ENCODE measurements at places on chromosomes 13 and 19.
A peak's percentile ranks its signal among the peaks of the same experiment; 100 is the strongest.

DNA sequence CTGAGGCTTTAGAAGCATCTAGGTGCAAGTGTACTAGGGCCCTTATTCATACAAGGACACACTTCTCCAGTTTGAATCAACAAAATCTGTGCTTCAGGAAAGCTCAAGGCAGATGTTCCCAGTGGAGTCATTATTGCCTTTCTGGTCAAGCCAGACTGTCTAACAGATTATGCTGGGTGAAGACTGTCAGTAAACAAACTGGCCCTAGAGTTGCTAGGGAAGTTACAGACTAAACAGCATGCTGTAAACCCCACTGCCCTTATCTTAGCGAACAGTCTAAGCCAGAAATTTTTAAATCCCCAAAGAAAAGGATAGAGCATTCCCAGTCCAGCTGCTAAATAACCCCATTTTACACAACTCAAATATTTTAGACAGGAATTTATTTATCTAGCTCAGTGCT lies 1701.3 kb upstream of the PRR20A start:
- H3K4me1 ChIP-seq, result no peaks in the 10 kb centered on the region
- DNase-seq, result no peak
- no peak overlapping the region for H3K4me3 ChIP-seq
- H3K36me3 ChIP-seq, result no peaks in the 10 kb centered on the region
- H3K27ac ChIP-seq, result no peak overlapping the region

- H3K27ac ChIP-seq, result peak overlapping the region; percentile 72
These were observed 17.5 kb upstream of the NANOS3 start for GRCh38 chr19:13859361-13859880.

DNA sequence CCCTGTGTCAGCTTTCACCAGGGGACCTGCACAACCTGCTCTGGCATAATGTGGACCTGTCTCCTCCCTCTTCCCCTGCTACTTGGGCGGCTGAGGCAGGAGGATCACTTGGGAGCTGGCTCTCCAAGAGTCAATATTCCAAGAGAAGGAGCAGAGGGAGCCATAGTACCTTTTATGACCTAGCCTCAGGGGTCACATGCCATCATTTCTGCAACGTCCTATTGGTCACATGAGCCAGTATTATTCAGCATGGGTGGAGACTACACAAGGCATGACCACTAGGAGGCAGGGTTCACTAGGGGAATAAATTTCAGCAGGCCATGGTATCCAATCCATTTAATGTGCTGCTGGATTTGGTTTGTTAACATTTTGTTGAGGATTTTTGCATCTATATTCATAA lies 12.0 kb upstream of the SHFL start:
- no peaks in the 10 kb centered on the region for H3K36me3 ChIP-seq
- no peaks in the 10 kb centered on the region for H3K4me1 ChIP-seq
- peak; percentile 81 for DNase-seq
- H3K27ac ChIP-seq, result no peak overlapping the region

- no peak overlapping the region for H3K27ac ChIP-seq
- H3K4me3 ChIP-seq, result no peak overlapping the region
- H3K4me1 ChIP-seq, result no peaks in the 10 kb centered on the region
These were observed 22.5 kb upstream of the NFIC start for GRCh38 chr19:3343619-3344502.

DNA sequence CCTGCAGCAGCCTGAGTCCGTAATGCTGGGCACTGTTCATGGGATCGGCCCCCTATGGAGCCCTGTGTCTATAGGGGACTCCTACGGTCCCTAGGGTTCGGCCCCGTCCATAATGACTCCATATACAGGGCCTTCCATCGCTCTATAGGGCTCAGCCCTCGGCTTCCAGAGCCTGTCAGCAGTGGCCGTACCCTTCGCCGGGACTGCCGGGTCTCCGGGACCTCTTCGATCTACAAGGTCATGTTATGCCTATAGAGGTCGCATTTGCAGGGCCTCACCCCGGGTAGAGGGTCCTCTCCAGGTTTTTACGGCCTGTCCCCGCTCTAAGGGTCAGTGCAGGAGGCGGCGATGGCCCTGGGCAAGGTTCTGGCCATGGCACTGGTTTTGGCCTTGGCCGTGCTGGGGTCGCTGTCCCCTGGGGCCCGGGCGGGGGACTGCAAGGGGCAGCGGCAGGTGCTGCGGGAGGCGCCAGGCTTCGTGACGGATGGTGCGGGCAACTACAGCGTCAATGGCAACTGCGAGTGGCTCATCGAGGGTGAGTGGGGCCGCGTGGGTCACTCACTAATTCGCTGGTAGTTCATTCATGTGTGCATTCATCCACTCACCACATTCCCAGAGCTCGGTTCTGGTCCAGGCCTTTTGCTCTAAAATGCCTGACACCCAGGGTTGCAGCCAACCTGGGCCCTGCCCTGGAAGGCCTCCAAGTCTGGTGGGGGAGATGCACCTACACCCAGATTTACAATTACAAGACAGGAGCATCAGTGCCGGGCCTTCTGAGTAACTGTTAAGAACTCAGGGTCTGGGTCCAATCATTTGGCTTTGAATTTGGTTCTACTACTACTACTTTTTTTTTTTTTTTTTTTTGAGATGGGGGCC lies 699 bp downstream of the MEGF8 start:
- DNase-seq, result peak; percentile 80
- H3K27ac ChIP-seq, result peak overlapping the region; percentile 87
- H3K27me3 ChIP-seq, result peaks cover 24% of the 10 kb centered on the region
- peaks cover 16% of the 10 kb centered on the region for H3K4me1 ChIP-seq

DNA sequence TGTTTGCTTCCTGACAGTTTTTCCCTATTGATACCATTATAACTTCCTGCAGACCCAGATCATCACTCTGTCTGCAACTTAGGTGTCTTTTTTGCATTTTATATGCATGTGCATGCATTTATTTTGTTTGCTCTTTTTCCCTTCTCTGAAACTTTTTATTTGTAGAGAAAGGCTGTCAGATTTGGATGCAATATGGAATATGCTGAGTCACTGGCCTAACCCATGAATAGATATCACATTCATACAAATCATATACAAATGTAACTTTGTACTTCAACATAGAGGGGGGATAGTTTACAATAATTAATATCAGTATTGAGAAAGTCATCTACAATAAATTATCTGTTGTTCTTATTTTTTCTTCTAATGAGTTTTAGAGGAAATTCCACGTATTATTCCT lies 1465.0 kb downstream of the EFNB2 start:
- DNase-seq, result no peak
- no peak overlapping the region for H3K4me3 ChIP-seq
- H3K27ac ChIP-seq, result no peak overlapping the region
- H3K4me1 ChIP-seq, result no peaks in the 10 kb centered on the region
- no peaks in the 10 kb centered on the region for H3K27me3 ChIP-seq

- H3K36me3 ChIP-seq, result peaks cover 12% of the 10 kb centered on the region
- H3K4me1 ChIP-seq, result peaks cover 15% of the 10 kb centered on the region
- no peak overlapping the region for H3K27ac ChIP-seq
- no peaks in the 10 kb centered on the region for H3K27me3 ChIP-seq
- H3K4me3 ChIP-seq, result no peak overlapping the region
These were observed 5.5 kb downstream of the PIK3R2 start for GRCh38 chr19:18158467-18158866.

DNA sequence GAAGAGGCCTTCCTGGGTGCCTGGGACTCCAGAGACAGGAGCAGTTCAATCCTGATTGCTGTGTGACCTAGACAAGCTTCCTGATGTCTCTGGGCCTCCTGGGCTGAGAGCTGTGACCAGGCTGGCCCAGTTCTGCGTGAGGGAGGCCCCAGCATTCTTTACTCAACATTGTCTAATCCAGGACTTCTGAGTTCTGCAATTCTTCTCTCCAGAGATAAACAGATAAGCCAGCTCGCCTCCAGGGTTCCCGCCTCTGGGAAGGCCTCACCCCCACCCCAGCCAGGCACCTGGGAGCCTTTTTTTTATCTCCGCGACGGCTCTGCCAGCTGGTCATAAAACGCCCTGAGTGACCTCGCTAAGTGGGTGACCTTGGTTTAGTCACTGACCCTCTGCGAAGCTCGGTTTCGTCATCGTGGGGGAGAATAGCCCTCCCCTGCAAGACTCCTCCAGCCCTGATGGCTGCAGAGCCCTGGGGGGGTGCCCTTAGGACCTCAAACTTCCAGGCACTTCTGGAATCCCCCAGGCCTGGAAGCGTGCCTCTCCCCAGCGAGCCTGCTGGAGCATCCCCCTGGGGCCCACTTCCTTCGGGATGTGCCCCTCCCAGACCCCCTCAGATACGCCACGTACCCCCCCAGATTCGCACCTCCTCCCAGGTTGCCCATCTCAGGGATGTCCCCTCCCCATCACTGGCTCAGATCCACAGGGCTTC lies 1.9 kb downstream of the SULT2B1 start:
- H3K4me3 ChIP-seq, result no peak overlapping the region
- H3K27me3 ChIP-seq, result peaks cover 2% of the 10 kb centered on the region
- H3K27ac ChIP-seq, result no peak overlapping the region
- peaks cover 2% of the 10 kb centered on the region for H3K4me1 ChIP-seq
- no peaks in the 10 kb centered on the region for H3K36me3 ChIP-seq

DNA sequence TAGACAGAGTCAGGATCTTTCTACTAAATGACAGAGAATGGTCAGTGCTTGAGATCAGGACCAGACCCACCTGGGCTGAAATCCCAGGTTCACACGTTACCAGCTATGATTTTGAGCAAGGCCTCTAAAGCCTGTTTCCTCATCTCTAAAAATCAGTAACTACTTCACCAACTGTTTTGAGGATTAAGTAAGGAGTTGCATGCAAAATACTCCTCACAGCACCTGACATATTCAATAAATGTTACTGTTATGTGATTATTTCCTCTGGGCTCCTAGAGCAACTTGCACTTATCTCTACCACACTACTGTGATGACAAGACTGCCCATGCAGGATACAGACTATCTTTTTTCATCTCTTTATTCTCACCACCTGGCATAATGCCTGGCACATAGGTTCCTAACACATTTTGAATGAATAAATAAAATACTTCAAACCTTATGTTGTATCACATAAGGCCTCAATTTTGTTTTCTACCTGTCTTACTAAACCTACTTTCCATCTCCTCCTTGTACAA lies 1.8 kb downstream of the KATNAL1 start:
- H3K4me3 ChIP-seq, result peak overlapping the region; percentile 10
- DNase-seq, result peak; percentile 54
- H3K27ac ChIP-seq, result no peak overlapping the region
- H3K4me1 ChIP-seq, result peaks cover 46% of the 10 kb centered on the region
- H3K27me3 ChIP-seq, result no peaks in the 10 kb centered on the region

- peaks cover 4% of the 10 kb centered on the region for H3K36me3 ChIP-seq
- peaks cover 8% of the 10 kb centered on the region for H3K4me1 ChIP-seq
- H3K27ac ChIP-seq, result no peak overlapping the region
- no peak for DNase-seq
- peaks cover 22% of the 10 kb centered on the region for H3K27me3 ChIP-seq
These were observed 26.3 kb upstream of the SPATA13 start for GRCh38 chr13:24134231-24134630.

GRCh38 chr13:102400675-102401145 lies 1.1 kb downstream of the FGF14 start:
- no peak overlapping the region for H3K27ac ChIP-seq
- H3K4me3 ChIP-seq, result peak overlapping the region; percentile 75
- no peak for DNase-seq
- peaks cover 62% of the 10 kb centered on the region for H3K27me3 ChIP-seq
- H3K4me1 ChIP-seq, result peaks cover 21% of the 10 kb centered on the region

DNA sequence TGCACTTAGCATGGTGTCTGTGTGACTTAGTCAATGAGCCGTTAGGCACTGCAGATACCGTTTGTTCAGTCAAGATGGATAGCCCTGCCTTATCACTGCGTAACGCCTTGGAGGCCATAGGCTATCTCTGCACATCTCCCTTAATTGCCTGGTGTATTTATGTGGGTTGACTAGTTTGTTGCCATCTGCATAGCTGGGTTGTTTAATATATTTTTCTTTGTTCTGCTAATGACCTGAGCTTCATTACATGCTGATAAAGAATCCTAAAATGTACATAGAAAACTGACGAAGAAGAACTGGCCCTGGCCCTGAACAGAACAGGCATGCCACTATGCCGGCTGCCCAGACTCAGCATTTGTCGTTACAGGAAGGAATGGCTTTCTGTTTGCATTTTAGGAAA lies 297.8 kb downstream of the SHISA2 start:
- no peak overlapping the region for H3K27ac ChIP-seq
- no peaks in the 10 kb centered on the region for H3K27me3 ChIP-seq
- no peak overlapping the region for H3K4me3 ChIP-seq
- H3K36me3 ChIP-seq, result no peaks in the 10 kb centered on the region
- H3K4me1 ChIP-seq, result peaks cover 26% of the 10 kb centered on the region

DNA sequence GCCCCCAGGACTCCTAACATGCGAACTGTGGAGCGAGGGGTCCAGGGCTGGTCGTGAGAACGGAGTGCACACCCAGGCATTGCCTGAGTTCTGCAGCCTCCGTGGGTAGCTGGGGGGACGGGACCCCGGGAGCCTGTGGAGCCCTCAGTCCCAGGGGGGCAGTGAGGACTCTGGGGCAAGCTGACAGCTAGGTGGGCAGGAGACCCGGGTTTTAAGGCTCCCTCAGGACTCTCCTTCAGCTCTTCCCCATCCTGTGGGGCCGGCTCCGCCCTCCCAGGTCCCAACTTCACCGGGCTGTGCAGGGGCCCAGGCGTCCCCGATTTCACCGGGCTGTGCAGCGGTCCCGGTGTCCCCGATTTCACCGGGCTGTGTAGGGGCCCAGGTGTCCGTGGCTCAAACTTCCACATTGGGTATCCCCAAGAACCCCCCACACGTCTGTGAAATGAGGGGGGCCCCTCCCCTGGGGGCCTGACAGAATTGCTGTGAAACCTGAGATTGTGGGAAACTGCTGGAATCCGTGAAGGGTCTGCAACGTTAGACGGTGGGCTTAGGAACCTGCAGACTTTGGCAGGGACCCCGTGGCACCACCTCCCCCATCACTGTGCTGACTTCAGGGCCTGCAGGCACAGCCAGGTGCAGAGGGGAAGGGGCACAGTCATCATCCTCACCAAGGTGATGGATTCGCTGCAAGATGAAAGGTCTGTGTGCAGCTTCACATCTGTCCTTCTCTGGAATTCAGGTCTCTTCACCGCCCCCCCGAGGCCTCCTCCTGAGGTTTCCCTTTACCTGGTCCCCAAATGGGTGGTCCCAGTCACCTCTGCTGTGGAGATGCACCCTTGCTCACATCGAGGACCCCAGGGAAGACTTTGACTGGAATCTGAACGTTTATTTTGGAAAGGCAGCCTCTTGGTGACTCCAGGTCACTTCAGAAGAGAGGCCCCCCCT lies 73.2 kb upstream of the MCF2L start:
- DNase-seq, result no peak
- H3K27me3 ChIP-seq, result peaks cover 18% of the 10 kb centered on the region
- no peak overlapping the region for H3K4me3 ChIP-seq

- H3K4me1 ChIP-seq, result no peaks in the 10 kb centered on the region
- H3K4me3 ChIP-seq, result no peak overlapping the region
- DNase-seq, result no peak
- no peak overlapping the region for H3K27ac ChIP-seq
These were observed 195.0 kb upstream of the ATXN8OS start for GRCh38 chr13:69912630-69913029.

Data from activated CD4-positive, alpha-beta T cell treated with anti-CD3 and anti-CD28 coated beads, Interleukin-2, amount 10 ng/mL, durations not matched to agents 24 days and 14 days (primary cell).